ENCODE measurements at places on chromosomes 2 and 18.

GRCh38 chr2:44392338-44392943 is 30.7 kb downstream of the CAMKMT start:
- DNase-seq, result peak; percentile 22

DNA sequence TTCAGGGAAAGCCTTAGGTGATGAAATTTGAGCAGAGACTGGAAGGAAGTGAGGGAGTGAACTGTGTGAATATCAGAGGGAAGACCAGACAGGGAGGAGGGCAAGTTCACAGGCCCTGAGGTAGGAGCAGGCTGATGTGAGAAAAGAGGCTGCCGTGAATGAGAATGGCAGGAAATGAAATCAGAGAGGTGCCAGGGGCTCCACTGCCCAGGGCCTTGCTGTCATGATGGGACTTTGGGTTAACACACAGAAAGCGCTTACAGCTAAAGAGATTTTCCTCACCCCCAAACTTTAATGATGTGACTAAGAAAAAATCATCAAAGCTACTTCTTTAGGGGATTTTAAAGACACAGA is 53.8 kb downstream of the MARCHF4 start:
- no peak for DNase-seq

DNA sequence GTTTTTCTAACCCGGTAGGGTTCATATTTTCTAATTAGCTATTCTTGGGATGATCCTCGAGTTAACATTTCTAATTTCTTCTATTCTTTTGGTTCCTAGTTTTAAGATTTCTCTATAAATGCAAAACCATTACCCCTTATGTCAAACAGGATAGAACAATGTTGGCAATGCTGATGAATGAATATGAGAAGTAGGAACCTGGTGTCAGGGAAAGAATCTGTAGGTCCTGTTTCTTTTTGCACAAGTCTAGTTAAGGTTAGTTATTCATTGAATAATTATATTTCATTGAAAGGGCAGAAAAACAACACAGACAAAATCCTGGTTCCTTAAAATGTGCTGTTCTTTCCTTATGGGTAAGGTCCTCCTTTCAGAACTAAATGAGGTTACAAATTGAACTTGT is 766.4 kb upstream of the FAM98A start:
- no peak for DNase-seq

DNA sequence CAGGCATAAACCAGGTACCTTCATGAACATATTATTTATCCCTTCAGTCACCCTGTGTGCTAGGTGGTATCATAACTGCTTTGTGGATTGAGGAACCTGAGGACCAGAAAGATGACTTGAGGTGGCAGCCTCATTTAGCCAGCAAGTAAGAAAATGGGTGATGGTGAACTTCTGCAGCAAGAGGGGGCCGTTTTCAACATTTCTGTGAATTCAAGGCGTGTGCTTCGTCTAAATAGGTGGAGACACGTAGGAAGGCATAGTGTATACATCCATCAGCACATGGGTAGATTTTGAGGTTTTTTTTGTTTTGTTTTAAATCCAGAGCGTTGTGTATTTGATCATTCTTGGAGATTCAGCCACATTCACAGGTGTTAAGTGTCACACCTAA is 118.7 kb downstream of the SPTBN1 start:
- no peak for DNase-seq

GRCh38 chr2:230347659-230348305 is 20.8 kb downstream of the SP140L start:
- no peak for DNase-seq

- no peak for DNase-seq
Measured at GRCh38 chr18:44602380-44602779, 78.3 kb upstream of the SETBP1 start.

DNA sequence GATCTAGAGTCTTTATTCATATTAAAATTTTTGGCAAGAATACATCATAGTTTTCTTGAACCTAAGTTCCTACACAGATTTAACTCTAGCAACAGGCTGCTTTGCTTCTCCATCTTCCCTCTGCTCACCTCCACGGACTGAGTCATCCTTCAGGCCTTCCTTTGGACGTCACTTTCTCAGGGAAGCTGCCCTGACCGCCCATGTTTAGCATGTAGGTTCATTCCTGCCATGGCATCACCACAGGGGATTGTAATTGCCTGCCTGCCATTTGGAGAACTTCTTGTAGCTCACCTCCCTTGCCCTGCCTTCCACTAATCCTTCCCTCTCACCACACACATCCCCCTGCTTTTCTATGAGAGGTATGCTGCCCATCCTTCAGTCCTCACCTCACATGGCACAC is 43.9 kb upstream of the B3GNT2 start:
- no peak for DNase-seq

DNA sequence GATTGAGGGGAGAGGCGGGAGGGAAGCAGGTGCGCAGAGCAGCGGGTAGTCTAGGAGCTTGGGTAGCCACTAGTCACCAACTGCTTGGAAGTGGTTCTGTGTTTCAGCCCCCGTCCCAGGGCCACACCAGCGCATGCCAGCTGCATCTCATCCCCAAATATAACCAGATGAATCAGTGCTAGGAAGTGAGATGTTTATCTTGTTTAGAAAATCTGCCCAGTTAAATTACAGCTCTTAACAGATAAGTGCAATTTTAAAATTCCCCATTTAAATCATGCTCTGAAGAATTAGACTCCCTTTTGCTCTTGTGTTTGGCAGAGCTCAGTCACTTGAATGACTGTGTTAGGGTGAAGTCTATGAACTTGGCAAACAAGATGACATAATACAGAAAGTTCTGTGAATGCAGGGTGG is 193.8 kb downstream of the SEPTIN10 start:
- DNase-seq, result no peak

GRCh38 chr2:98588880-98589431 is 19.4 kb downstream of the COA5 start:
- no peak for DNase-seq

- DNase-seq, result no peak
Measured at GRCh38 chr18:70991577-70991976, 702.7 kb downstream of the SOCS6 start.

DNA sequence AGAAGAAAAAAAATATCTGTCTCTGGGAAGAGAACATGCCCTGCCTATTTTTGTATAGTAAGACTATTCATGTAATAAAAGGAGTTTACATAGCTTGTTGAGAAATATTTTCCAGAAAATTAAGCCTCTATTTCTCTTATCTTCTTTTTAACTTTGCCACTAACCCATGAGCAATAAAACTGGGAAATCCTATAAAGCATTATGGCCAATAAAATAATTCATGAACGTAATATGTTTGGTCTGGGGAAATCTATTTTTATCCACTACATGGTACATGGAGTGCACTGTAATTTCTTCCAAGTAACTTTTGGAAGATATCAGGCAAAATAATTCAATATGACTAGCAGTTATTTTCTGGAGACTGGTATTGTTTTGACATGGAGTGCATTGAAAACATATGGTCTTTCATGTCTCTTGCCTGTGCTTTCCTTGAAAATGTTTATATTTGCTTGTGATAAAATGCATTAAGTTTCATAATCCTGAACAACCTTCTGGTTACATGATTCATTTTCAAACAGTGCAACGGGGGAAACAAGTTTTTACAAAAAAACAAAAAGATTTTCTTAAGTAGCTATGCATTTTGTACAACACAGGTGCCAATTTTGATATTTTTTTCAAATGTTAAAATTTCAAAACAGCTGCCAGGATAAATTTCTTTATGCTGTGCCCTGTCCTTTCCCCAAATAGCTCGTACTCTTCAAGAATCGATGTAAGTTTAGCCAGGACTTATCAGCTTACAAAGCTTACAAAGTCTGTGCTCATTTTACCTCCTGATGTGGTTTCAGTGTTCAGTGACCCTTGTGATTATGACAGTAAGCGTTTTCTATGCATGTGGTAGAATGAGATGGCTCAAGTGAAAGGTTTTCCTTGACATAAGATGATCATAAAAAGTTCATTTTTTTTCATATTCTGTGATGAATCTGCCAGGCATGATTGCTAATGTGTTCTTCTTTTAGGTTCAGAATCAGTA is 194.5 kb downstream of the UBE2E3 start:
- no peak for DNase-seq

- DNase-seq, result peak; percentile 45
Measured at GRCh38 chr2:106104332-106105062, 89.6 kb downstream of the UXS1 start.

GRCh38 chr2:171316220-171316619 is 117.6 kb downstream of the METTL8 start:
- no peak for DNase-seq

DNA sequence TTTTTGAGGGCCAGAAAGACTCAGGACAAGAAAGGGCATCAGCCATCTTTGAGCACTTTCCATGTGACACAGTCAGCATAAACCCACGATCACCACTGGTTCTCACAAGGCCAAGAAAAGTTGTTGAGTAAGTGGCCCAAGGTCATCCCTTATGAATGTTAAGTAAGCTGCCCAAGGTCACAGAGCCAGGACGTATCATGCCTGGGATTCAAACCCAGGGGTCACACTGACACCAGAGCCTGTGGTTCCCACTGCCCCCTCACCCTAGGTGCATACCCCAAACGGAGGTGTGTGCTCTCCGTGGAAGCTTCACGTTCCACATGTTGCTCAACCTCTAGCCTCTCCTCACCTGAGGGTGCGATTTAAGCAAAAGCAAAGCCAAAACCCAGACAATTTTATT is 2.3 kb upstream of the CTIF start:
- DNase-seq, result no peak

GRCh38 chr2:11356764-11357163 is 12.3 kb upstream of the ROCK2 start:
- no peak for DNase-seq

DNA sequence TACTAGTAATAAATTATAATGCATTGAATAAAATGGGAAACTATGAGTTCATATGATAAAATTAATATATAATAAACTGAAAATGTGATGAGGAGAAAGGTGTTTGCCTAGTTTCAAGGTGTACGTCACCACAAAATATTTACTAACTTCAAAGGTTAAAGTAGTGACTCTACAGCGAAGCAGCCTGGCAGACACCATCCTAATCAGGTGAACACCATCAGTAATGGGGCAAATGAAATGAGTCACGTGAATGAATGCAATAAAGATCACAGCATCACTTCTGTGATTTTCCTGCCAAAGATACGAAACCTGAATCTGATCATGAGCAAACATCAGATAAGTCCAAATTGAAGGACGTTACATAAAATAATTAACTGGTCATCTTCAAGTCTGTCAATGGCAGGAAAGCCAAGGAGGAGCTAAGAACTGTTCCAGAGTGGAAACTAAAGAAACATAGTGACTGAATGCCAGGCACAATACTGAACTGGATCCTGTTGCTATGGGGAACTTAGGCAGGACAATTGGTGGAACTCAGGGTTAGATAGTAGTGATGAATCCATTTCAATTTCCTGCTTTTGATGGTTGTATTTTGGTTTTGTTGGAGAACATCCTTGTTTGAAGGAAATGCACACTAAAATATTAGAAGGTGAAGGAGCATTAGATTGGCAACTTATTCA is 12.1 kb upstream of the NOSTRIN start:
- no peak for DNase-seq

GRCh38 chr18:54647176-54647575 is 56.1 kb downstream of the DYNAP start:
- no peak for DNase-seq

GRCh38 chr2:168060986-168061750 is 186.2 kb downstream of the STK39 start:
- no peak for DNase-seq

GRCh38 chr18:6294148-6294784 is 120.4 kb downstream of the L3MBTL4 start:
- DNase-seq, result no peak

DNA sequence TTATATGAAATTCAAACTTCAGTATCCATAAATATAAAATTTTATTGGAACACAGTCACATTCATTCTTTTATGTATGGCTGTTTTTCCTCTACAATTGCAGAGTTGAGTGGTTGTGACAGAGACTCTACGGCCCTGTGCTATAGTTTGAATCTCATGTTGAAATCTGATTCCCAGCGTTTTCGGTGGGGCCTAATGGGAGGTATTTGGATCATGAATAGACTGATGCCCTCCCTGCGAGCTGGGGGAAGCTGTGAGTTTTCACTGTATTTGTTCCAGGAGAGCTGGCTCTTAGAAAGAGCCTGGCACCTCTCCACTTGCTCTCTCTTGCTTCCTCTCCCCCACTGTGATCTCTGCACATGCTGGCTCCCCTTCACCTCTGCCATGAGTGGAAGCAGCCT is 1.7 kb downstream of the PFN4 start:
- DNase-seq, result no peak

DNA sequence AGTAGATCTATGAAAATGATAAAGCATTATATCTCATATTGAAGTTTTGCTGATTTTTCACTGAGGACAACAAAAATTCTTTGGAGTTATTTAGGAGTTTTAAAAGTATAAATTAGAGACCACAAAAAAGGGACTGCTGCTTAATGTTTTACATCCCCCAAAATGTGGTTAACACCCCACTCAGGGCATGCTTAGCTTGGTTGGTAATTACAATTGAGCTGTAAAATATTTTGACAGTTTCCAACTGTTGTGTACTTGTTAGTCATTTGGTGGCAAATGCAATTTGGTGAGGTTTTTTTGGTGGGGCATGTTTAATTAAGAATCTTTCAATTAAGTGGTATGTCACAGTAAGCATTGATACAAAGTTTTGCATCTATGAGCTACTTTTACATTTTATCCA is 137.3 kb upstream of the OTX1 start:
- DNase-seq, result no peak

DNA sequence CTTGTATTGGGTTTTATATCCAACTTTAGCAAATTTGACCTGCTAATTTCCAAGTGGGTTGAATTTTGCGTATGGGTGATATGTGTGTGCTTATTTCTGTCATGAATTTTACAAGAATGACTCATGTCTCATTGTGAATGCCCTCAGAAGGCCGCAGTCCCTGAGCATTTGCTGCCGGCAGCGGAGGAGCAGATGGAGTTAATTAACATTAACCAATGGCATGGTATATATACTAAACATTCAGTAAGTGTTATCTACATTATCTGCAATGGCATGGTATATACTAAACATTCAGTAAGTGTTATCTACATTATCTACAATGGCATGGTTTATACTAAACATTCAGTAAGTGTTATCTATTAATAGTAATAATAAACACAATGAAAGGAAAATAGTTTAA is 90.1 kb downstream of the DOK6 start:
- DNase-seq, result no peak

DNA sequence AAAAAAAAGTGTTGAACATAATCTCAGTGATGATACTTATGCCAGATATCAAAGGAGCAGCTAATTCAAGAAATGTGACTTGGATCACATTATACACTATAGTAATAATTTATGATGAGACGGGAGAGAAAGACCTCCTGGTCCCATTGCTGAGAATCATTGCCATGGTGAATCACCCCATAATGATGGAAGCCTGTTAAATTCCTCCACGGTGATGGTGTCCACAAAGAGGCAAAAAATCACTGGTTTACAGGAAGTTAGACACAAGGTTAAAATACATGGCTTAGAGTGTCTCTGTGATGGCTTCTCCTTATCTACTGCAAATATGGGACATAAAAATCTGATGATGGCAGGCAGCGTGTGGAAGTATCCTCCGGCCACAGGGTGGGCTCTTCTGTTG is 210.0 kb downstream of the CDH2 start:
- no peak for DNase-seq

- DNase-seq, result no peak
Measured at GRCh38 chr2:227655454-227655853, 11.2 kb upstream of the SCYGR5 start.

Measured in stimulated activated CD4-positive, alpha-beta T cell treated with anti-CD3 and anti-CD28 coated beads, Interleukin-4, amount 100 ng/mL, for 4 hours (primary cell).